ENCODE measurements at places on chromosomes 7 and 10.

DNA sequence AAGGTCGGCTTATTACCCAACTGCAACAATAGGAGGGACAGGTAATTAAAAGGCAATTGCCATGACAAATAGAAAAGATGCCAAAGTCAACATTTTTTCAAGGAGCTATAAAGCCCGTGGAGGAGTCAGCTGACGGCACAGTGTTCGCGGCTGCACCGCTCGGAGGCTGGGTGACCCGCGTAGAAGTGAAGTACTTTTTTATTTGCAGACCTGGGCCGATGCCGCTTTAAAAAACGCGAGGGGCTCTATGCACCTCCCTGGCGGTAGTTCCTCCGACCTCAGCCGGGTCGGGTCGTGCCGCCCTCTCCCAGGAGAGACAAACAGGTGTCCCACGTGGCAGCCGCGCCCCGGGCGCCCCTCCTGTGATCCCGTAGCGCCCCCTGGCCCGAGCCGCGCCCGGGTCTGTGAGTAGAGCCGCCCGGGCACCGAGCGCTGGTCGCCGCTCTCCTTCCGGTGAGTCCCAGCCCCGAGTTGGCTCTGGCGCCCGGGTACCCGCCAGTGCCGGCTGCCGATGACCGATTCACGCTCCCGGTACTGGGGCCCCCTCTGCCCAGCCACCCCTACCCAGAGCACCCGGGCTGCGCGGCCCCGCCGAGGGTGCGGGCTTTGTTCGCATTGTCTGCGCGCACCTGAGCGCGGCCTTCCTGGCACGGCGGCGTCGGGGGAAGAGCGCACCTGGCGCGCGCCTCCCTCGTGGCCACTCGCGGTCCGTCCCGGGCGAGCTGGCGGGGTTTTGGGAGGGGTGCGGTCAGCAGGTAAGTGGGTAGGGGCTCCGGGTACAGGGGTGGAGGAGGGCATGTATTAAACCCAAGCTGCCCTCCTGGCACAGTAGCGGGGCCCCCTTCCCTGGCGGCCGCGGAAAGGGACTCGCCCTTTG is at the start of gene VWA2:
VWA2 (plus strand) TSS at position 138 of the 877 bp plus-strand sequence. CDS start 9,460 bp downstream, outside the sequence.
- DNase-seq = no peak

DNA sequence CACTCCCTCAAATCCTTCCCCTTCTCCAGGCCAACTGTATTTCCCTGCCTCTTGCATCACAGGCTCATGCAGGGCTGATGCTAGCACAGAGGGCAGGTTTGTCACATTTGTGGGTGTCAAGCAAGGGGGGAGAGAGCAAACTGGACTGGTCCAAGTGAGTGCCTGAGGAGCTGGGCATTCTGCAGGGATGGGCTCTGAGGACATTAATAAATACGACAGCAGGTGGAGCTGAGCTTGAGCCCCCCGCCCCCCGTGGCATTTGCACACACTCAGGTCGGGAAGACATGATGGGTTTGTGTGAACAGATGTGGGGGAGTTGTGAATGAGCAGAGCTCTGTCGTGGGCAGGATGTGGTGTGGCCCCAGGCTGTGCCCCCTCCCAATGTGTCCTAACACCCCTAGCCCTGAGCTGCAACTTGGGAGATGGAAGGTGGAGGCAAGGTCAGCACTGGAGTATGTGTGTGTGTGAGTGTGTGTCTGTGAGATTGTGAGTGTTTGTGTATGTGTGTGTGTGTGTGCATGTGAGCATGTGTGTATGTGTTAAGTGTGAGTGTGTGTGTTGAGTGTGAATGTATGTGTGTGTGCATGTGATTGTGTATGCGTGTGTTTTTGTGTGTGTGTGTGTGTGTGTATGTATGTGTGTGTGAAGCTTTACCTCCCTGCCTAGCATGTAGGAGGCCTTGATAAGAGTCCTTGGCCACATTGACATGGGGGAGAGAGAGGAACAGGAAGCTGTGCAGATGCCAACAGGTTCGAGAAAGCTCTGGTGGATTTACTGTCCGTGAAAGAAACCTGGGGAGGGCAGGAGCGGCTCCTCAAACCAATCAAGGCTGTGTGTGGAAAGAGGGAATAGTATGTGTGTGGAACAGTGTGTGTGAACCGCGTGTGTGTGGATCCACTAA is 9.1 kb downstream of the RASSF4 start:
- DNase-seq = no peak

- DNase-seq = no peak
Observed at GRCh38 chr10:71244431-71245419, 32.4 kb downstream of the UNC5B start.

- DNase-seq = no peak
Observed at GRCh38 chr7:147298611-147299043, 1182.0 kb downstream of the CNTNAP2 start.

GRCh38 chr10:86734207-86734988 is 22.0 kb upstream of the BMPR1A start:
- DNase-seq = no peak

DNA sequence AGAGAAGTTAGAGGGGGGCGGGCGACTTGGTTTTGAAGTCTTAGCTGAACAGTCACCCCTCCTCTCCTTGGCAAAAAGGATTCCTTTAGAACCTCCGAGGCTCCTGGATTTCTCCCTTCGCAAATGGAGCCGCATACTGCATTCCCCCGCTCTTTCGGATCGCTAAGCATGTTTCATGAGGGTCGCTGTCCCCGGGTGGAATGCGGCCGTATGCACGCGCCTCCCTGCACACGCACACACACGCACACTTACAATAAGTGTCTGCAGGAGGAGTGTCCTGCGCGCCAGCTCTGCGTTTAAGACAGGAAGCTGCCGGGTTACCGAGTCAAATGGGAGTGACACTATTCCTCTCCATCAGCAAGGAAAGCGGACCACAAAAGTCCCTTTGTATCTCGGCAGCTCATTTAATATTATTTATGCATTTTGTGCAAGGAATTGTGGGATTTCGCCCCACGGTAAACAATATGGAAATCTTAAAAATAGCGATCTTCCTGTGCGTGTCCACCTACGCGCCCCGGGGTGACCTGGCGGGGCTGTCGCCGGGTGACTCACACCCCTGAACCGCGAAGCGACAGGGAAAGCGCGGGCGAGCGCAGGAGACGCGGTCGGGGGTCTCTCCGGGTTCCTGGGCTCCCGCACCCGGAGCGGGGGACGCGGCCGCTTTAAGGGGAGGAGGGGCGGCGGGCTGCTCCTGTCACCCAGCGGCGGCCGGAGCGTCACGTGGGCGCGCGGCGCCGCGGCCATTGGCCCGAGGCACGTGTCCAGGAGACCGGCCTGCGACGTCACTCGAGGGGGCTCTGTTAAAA is 988 bp upstream of the EN2 start:
- peak; percentile 22 for DNase-seq

GRCh38 chr7:4066206-4066605 is 615.9 kb upstream of the FOXK1 start:
- DNase-seq = no peak

DNA sequence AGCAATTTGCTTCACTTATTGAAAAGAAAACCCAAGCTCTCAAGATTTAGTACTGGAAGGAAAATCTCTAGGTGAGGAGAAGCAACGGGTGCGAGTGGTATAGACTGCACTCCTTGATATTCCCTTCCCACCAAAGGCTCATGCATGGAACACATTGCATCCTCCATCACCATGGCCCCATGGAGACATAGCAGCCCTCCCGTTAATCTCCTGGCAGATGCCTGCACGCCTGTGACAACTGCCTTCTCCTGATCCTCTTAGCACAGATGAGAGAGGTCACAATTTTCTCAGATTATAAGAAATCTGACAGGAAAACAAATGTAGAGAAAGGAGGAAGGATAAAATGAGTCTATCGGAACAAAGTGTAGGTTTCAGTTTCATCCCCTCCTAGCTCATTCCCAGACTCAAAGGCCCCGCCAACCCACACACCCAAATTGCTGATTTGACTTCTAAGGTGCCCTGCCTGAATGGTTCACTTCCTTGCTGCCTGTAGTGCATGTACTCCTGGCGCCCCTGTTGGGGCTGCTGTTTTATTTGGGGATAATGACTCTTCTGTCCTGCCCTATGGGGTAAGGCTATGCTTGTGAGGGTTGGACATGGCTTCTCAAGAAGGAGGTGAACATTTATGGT is 50.0 kb downstream of the PLXNA4 start:
- DNase-seq = no peak

GRCh38 chr10:17154116-17154515 is 24.5 kb upstream of the CUBN start:
- DNase-seq = no peak

DNA sequence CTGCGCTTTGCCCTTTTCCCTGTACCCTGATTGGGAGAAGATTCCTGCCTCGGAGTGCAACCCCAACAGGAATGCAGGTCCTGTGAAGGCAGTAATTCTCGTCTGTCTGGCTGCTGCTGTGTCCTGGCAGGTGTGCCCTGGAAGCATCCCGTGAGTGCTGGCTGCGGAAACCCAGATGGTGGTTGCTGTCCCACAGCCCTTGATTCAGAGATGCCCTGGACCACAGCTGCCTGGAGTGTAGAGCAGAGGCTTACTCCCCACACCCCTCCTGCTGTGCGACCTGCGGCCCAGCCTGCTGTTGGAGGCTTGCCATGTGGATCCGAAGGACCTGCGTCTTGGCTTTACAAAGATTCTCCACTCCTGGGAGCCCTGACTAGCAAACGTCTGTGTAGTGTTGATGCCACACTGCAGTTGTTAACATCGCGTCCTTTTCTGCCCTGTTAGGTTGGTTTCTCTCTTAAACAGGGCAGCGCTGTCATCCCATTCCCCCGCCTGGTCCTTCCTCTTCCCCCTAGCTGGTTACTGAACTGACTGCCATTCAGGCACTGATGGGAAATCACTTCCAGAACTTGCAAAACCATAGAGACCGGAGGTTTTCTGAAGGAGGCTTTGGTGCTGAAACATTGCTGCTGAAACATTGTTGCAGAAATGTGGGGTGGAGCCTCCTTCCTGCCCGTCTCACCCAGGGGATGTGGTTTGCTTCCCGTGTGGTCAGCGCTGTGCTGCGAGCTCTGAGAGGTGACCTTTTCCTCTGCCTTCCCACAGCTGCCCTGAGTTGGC is 53.3 kb downstream of the DNAJB6 start:
- DNase-seq = no peak

GRCh38 chr7:39197831-39198230 is 220.1 kb downstream of the POU6F2 start:
- no peak for DNase-seq

DNA sequence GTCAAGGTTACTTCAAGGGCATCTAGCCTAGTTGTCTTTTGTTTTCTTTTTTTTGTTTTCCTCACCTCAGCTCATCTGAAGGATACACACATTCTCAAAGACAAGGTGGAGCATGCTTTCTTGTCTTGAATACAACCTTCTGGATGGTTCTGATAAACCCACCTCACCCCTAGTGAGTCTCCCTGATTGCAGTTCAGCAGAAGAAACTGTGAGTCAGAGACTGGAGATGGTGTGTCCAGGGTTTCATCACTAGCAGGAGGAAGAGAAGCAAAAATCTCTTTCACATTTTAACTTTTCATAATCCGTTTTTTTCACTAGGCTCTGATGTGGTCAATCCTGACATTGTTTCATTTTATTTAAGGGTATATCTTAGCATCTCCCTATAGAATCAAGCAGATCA is 143.0 kb upstream of the NRBF2 start:
- no peak for DNase-seq

DNA sequence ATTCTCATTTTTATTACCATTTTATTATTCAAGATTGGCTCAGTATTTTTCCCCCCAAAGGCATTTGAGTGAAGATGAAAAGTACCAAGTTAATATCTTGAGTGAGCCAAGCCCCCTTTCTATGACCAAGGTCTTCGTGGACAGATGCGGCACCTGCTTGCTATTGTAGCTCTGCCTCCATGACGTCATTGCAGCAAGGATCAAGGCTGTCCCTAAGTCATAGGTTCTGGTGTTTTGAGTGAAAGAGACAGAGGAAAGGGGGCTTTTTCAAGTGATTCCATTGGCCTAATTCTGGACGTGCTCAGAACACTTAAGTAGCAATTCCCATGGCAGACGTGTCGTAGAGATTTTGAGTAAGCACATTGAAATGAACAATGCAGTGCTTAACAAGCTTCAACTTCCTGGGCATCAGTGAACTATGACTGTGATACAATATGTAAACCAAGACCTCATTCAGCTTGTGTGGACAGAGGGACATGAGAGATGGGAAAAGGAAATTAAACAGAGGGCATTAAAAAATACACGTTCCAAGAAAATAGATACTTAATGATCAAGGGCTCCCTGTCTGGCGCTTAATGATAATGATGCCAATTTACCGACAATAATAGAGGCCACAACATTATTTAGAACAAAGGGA is 248.7 kb upstream of the NPVF start:
- no peak for DNase-seq

DNA sequence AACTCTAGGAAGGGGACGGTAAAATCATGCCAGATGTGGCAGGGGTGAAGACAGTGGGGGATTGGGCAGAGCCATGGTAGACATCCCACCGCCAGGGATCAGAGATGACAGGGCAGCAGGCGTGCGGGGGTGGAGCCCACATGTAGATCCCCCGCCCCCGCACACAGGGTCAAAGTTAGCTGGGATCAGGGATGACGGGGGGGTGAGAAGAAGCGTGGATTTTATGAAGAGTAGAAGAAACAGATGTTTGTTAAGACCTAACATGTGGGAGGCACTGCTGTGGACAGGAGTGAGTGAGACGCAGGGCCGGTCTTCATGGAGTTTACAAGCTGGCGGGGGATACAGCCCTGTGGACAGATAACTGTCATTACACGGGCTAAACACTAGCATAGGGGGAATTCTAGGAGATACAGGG is 154.0 kb upstream of the KLF14 start:
- DNase-seq = no peak

DNA sequence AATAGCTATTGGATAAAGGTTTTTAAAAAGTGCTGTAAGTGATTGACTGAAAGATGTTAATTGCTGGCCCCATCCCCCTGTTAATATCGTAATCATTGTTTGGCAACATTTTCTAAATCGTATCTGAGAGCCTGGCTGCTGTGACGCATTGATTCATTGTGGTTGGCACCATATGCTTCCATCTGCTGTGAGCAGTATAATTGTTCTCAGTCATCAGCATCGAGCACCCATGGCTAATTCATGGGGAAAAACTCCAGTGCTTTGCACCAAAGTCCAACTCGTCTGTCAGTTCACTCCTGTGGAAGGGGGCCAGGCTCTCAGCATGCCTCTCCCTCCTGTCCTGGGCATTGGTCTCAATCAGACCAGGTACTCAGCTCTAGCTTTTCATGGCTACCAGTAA is 205.2 kb downstream of the STK31 start:
- no peak for DNase-seq

- no peak for DNase-seq
Observed at GRCh38 chr10:114499116-114499515, 94.8 kb upstream of the AFAP1L2 start.
